Large intestine (tissue), 12 donors: ENCODE measurements at places on chromosomes 12 and 14. TPM values are rescaled to one million over a fixed set of nuclear protein-coding genes. Genes with fewer than 3 reads are reported as not detected.

PLCZ1 gene
- not detected for polyA plus RNA-seq

DNA sequence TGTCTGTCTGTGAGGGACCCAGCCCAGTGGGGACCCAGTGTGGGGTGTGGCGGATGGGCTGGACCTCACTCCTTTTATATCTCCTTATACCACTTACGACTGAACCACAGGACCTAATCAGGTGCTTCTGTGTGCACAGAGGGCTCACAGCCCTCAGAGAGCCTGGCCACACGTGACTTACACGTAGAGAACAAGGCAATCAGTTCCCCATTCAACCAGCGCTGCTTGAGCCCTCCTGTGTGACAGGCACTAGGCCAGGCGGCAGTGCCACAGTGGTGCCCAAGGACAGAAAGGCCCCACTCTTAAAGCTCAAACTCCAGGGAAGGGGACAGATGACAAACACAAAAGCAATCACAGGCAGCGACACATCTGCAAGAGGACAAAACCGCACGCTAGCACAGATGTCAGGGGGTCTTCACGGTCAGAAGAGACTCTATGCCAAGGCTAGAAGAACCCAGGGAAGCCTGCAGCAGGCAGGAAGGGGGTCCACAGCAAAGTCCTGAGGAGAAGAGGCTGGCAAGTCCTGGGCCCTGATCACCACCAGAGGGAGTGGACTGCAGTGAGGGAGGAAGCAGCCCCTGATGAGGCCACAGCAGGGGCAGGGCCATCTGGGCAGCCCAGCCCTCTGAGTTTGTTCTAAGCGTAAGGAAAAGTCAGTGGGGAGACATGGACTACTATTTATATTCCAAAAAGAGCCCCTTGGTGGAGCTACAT lies 39.3 kb downstream of the SETD3 start:
- DNase-seq, result no peak
- no peaks in the 10 kb centered on the region for H3K4me1 ChIP-seq
- H3K4me3 ChIP-seq, result no peak overlapping the region
- H3K36me3 ChIP-seq, result peaks cover 59% of the 10 kb centered on the region
- no peaks in the 10 kb centered on the region for H3K27me3 ChIP-seq

DNA sequence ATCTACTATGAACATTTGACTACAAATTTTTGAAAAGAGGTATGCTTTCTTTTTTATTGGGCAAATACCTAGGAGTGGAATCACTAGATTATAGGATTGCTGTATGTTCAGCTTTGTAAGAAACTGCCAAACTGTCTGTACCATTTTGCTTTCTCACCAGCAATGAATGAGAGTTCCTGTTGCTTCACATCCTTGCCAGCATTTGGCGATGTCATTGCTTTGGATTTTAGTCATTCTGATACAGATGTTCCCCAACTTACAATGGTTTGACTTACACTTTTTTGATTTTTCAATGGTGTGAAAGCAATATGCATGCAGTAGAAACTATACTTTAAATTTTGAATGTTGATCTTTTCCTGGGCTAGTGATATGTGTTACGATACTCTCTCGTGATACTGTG lies 328.7 kb downstream of the RAD51B start:
- H3K4me1 ChIP-seq, result peaks cover 22% of the 10 kb centered on the region
- DNase-seq, result no peak
- no peaks in the 10 kb centered on the region for H3K36me3 ChIP-seq

NABP2 gene
- 29.1 TPM for polyA plus RNA-seq

DNA sequence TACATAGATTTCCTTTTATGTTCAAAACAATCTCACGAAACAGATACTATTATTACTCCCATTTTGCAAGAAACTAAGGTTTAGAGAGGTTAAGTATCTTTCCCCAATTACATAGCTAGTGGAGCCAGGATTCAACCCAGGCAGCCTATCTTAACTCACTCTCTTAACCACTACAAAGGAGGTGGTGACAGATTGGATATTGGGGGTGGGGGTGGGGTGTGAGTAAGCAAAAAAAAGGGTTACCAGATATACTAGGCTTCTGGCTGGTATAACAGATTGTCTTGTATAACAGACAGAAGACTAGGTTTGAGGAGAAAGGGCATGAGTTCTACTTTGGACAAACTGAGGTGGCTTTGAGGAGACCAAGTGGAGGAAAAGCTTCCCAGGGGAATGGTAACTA lies 2.1 kb downstream of the GMFB start:
- H3K27ac ChIP-seq, result no peak overlapping the region
- no peak for DNase-seq
- H3K27me3 ChIP-seq, result no peaks in the 10 kb centered on the region
- H3K36me3 ChIP-seq, result peaks cover 12% of the 10 kb centered on the region
- no peak overlapping the region for H3K4me3 ChIP-seq
- H3K4me1 ChIP-seq, result peaks cover 15% of the 10 kb centered on the region

DNA sequence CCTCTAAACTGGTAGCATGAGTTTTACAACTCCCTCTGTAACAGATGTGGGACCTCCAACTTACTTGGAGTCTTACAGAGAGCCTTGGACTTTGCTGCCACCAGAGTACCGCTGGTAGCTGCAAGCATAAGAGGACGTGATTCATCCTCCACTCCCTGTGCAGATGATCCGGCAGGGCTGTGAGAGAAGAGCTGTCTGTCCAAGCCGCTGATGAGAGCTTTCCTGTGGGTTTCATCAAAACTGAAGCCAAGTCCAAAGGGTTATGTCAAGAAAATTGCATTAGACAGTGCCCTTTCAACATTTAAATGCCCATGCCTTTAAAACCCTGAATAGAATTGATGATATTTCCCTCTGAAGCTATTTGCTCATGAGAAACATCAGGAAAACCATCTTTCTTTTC lies 85.8 kb downstream of the LLPH start:
- no peak overlapping the region for H3K27ac ChIP-seq
- H3K4me3 ChIP-seq, result no peak overlapping the region
- DNase-seq, result no peak
- peaks cover 9% of the 10 kb centered on the region for H3K4me1 ChIP-seq

C1R gene
- polyA plus RNA-seq, result 56.5 TPM
